ENCODE measurements at places on chromosomes 16 and 17.

DNA sequence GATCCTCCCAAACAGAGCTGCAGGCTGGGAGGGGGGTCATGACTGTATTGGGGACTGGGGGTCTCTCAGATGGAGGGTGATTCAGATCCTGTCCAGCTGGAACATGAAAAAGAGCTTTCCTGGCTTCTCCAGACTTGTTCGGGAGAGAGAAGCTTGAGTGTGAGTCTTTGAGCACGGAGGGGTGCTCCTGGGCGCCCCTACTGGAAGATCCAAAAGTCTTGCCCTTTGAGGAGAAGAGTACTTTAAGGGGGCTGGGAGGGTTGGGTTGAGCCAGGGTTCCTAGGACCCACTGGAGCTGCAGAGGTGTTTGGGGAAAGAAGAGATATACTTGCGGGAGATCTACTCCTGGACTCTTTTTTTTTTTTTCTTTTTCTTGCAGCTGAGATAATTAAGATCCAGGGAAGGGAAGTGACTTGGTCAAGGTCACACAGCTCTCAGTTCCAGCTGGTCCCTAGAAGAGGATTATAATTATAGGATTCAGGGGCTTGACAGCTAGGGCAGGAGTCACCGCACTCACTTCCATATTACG, 8.4 kb downstream of the RARA start:
- peak; percentile 69 for DNase-seq

DNA sequence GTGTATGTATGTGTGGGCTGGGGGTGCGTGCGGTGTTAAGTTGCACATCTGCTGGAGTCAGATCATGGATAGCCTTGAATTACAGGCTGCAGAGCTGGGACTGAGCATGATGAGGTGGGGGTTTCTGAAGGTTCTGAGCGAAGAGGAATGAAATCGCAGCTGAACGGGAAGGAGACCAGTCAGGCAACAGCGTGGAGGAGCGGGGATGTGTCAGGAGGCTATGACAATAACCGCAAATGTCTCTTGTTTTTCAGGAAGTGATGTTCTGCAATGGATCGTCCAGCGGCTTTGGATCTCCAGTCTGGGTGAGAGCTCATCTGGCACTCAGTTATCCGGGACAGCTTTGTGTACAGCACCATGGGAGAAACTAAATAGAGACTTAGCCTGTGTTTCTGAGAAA, 20.9 kb downstream of the RGS9 start:
- no peak for DNase-seq

GRCh38 chr17:42647778-42648177, 11.3 kb upstream of the TUBG2 start:
- DNase-seq, result no peak

GRCh38 chr16:72930396-72930795, 117.5 kb downstream of the ZFHX3 start:
- DNase-seq, result no peak

GRCh38 chr17:60661489-60661888, 16.2 kb upstream of the BCAS3 start:
- no peak for DNase-seq

DNA sequence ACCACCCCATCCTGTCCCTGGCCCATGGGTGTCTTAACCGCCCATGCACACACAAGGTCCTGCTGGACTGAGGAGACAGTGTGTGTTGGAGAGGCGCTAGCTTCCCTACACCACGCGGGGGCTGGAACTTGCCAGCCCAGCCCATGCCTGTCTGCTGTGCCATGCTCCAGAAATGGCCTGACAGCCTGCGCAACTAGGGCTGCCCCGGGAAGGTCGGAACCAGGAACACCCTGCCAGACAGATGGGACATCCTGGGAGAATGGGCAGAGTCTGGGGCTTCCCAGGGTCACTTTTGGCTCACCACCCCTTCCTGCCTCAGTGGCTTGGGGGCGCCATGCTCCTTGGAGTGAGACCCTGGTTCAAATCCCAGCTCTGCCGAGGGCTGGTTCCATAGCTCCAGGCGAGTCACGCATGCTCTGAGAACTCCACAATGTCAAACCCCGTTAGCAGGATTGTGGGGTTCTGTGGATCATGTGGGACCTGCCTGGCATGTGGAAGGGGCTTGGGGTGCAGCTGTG, 36.2 kb downstream of the SREBF1 start:
- no peak for DNase-seq

DNA sequence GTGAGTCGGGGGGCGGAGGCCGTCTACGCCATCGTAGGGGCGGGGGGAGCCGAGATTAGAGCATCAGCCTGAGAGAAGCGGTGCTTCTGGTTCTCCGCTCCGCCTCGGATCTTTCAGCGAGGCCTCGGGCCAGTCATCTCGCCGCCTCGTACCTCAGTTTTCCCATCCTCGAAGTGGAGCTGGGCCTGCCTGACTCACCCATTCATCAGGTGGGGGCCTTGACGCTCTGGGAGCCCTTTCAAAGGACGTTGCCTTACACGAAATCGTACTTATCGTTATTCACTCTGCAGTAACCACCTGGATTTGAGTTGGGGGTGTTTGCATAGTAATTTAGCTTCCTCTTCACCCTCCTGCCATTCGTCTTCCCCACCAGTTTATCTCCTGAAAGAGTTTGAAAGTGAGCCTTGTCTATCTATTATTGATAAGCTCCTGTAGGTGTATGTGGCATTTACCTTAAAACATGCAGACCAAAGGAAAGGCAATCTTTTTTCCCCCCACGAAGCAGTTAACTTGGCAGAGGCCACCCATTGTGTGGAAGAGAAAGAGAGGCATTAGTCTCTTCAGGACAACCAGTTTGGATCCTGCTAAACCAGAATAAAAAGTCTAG, 674 bp downstream of the TAF15 start:
- DNase-seq, result no peak

DNA sequence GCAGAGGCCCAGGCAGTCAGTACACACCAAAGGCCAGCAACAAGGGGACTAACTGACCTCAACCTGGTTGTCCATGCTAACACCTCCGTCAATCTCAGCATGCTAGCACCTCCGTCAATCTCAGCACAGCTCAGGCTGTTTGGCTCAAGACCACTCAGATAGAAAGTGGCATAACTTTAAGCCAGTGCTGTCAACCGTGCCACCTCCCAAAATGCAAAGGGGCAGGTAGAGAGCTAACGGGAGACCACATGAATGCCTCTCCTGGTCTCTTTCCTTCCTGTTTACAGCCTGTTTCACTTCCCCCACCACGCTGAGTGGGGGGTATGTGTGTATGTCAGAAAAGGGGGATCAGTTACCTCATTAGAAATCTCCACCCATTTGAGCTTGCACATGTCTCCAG, 3.3 kb downstream of the UBTF start:
- no peak for DNase-seq

DNA sequence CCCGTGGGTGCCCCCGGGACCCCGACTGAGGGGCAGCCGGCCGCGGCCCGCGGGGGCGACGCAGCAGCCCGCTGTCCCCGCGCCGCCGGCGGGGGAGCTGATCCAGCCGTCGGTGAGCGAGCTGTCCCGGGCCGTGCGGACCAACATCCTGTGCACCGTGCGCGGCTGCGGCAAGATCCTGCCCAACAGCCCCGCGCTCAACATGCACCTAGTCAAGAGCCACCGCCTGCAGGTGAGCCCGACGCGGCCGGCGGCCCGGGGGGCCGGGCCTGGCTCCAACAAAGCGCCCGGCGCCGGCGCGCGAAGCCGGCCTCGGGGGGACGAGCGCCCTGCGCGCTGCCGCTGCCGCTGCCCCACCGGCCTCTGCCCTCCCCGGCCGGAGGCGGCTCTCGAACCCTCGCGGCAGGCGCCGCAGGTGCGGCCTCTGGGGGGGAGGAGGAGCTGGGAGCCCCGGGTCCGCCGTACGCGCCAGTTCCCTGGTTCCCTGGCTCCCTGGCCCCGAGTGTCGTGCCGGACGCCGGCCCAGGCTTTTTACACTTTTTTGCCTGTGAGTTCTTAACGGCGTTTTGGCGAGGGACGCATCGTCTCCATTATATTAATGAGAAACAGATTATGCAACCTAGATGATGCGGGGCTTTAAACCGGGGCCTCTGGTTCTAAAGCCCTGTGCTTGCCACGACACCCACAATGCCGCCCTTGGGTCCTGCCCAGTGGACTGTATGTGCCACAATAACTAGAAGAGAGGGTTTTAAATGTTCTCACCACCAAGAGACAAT, 521 bp downstream of the ATMIN start:
- peak; percentile 54 for DNase-seq

- DNase-seq, result no peak
Measured at GRCh38 chr16:10945065-10945787, 862 bp downstream of the CLEC16A start.

DNA sequence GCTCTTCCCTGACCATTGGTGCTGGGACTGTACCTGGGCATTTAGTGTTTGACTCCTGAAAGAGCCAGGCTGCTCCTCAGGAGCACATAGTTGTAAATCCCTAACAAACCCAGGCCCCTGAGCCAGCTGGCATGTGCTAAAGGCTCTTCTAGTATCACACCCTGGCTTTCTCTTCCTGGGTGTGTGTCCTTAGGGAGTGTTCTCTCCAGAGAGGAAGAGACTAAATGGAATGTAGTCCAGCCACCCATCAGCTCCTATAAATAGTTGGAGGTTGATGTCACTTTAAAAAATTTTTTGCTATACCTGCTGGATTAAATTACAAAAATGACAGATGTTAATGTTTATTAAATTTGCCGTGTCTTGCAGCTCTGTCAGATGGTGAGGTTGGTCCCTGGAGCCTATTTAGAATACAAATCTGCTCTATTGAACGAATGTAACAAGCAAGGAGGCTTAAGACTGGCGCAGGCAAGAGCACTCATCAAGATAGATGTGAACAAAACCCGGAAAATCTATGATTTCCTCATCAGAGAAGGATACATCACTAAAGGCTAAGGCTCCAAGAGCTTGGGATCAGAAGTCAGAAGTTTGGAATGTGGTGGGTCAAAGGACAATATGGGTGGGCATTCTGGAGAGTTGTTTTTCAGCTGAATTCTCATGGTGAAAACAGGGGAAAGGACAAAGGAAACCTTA, 13.1 kb upstream of the DUSP14 start:
- DNase-seq, result peak; percentile 52

GRCh38 chr17:39196241-39196807, 1.1 kb downstream of the CACNB1 start:
- no peak for DNase-seq

- no peak for DNase-seq
Measured at GRCh38 chr17:19273731-19274130, 36.6 kb downstream of the EPN2 start.

- no peak for DNase-seq
Measured at GRCh38 chr17:7290685-7291084, 3.8 kb downstream of the YBX2 start.
